CD4-positive, alpha-beta T cell treated with Interleukin-17A for 1 hour (primary cell): ENCODE measurements at places on chromosomes 3 and 15.
A peak's percentile ranks its signal among the peaks of the same experiment; 100 is the strongest.

- DNase-seq: no peak
Observed at GRCh38 chr15:92343924-92344643, 49.6 kb upstream of the ST8SIA2 start.

GRCh38 chr3:156675830-156676767 is 1.7 kb downstream of the TIPARP start:
- peak; percentile 55 for DNase-seq

GRCh38 chr3:88573472-88573871 is 423.7 kb downstream of the C3orf38 start:
- no peak for DNase-seq

DNA sequence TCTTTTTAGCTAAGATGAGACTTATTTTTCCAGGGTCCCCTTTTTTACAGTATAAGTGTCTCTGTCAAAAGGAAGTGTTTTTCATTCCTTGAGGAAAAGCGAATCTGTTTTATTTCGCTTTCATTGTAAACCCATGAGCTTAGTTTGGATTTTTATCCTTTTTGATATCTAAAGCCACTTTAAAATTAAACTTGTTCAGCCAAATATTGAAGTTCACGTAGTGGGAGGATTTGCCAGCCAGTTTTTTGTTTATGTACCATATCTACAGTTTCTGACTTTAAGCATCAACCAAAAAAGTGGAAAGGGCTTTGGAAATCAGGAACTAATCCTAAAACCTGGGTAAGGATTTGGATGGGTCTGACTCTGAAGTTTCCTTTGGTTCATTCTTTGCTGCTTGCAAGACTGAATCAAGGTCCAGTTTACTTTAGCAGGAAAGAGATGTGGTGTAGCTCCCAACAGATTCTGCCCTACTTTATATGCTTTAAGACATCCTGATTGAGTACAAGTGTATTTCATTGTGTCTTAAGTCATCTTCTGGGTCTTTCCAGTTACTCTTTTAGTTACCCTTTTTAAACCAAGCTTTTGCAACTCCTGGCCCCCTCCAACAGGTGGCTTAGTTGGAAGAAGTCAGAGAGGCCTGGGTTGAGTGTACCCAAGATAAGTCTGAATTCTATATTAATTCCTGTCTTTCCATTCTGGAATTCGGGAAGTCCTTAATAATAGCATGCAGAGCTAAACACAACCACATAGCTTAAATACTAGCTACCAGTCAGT is 69.2 kb upstream of the LIMD1 start:
- DNase-seq: no peak

DNA sequence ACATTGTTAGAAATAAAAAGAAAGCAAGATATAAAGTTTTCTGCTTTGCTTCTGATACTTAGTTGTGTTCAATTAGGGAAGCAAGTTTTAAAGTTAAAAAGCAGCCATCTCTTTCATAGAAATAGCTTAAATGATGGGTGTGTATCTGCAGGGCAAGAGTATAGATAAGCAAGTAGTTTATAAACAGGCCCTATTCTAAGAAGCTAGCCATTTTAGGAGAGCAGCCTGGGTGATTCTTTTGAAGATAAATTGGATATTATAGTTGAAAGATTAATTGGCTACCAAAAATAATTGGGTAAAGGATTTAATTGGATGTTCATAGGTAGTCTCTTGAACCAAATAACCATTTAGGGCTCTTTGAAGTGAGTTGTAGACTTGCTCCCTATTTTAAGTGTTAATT is 5.6 kb downstream of the EIF3J start:
- DNase-seq: no peak

GRCh38 chr15:96181217-96181616 is 149.3 kb upstream of the NR2F2 start:
- no peak for DNase-seq

- no peak for DNase-seq
Observed at GRCh38 chr15:29822684-29823459, 604 bp upstream of the TJP1 start.

DNA sequence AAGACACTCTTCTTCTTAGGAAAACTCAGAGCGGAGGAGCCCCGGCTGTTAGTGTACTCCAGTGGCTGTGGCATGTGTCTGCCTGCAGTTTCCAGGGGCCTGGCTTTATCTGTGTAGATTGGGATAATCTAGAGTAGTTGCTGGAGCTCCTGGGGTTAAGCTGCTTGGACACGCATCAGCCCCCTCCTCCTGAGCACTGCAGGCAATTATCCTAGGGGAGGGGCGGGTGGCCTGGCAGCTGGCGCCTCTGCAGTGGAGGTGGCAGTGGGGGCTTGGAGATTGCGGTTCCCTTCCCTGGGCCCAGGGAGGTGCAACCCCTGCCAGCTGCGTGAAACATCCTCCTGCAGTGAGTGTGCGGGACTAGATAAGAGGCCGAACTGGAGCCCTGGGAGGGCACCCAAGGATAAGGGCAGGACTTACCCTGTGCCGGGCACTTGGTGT is 68.2 kb downstream of the EFCAB12 start:
- no peak for DNase-seq

- no peak for DNase-seq
Observed at GRCh38 chr3:36695113-36695768, 69.1 kb downstream of the DCLK3 start.

DNA sequence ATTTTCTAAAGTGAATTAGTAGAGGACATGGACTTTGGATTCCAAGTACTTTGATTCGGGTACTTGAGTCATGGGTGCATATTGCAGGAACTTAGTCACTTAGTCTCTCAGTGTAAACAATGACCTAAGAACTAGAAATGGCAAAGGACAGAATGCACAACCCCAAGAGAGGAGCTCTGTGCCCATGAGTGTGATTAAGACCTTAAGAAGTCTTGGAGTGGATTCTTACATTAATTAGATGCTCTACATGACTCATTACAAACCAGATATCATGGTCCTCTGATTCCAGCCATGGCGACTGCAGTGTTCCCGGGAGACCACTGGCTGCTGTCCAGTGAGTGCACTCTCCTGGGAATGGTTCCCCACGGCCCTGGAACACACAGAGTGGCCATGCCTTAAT is 251.5 kb downstream of the GABRG3 start:
- DNase-seq: no peak

DNA sequence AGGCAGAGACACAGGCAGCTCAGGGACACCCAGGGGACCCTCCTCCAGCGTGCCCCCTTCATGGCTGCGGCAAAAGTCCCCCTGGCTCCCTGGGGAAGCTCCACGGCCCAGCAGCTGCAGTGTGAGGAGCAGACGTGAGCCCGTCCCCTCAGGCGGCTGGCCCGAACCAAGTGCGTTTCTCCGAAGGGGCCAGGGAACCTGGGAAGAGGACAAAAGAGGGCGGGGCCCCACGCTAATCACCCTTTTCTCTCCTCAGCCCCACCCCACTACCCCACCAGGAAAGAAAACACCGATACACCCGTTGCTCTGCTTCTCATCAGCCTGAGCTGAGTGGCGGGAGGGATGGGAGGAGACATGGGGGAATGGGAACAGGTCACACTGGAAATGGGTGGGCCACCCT is at the start of gene MUC4:
MUC4 (minus strand) TSS at position 174 of the 400 bp plus-strand sequence; CDS start at position 62, 112 bp downstream.
- no peak for DNase-seq

DNA sequence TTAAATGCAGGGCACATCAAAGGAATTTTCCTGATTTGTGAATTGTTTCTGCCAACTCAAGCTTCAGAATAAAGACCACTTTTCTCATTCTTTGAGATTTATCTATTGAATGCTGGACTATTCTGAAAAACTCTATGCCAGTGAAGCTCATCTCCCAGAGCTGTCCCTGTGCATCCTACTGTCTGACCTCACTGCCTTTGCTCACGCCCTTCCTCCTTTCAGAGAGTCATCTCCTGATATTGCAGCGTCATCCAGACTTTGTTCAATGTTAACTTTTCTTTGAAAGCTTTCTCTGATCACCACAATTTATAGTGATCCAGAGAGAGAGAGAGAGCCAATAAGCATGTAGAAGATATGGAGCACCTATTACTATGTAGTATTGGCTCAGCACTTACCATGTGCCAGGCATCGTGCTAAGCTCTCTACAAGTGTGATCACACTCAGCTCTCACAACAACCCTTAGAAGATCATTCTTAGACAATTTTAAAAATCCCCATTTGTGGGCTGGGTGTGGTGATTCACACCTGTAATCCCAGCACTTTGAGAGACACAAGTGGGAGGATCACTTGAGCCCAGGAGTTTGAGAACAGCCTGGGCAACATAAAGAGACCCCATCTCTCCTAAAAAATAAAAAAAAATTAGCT is 30.2 kb upstream of the TLE3 start:
- DNase-seq: no peak
